ENCODE measurements at places on chromosomes 2 and 18.

DNA sequence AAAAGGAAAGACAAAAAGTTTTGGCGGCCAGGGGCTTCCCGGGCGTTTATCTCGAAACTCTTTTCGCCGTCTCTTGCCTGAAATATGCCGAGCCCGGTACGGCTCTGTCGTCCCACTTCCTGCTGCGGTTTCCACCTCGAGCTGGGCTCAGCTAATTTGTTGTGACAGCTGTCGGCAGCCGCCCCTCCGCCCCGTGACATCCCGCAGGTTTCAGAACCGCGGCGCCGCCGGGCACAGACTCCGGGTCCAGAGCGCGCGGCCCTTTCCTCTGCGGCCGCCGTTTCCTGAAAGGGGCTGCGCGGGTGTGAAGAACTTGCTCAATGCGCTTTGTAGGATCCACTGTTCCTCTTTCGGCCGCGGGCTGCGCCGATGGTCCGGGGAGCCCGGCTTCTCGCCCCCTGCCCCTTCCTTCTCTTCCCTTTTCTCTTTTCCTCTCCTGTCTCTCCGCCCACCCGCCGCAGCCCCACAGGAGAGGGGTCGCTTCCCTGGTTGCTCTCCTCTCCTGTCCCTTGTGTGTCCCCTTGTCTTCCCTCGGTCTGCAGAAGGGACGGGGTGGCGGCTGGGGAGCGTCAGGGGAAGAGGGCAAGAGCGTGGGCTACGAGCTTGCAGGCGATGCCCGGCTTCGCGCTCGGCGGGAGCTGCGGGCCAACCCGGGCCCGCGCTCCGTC lies 648 bp downstream of the ARID5A start:
- DNase-seq = no peak

DNA sequence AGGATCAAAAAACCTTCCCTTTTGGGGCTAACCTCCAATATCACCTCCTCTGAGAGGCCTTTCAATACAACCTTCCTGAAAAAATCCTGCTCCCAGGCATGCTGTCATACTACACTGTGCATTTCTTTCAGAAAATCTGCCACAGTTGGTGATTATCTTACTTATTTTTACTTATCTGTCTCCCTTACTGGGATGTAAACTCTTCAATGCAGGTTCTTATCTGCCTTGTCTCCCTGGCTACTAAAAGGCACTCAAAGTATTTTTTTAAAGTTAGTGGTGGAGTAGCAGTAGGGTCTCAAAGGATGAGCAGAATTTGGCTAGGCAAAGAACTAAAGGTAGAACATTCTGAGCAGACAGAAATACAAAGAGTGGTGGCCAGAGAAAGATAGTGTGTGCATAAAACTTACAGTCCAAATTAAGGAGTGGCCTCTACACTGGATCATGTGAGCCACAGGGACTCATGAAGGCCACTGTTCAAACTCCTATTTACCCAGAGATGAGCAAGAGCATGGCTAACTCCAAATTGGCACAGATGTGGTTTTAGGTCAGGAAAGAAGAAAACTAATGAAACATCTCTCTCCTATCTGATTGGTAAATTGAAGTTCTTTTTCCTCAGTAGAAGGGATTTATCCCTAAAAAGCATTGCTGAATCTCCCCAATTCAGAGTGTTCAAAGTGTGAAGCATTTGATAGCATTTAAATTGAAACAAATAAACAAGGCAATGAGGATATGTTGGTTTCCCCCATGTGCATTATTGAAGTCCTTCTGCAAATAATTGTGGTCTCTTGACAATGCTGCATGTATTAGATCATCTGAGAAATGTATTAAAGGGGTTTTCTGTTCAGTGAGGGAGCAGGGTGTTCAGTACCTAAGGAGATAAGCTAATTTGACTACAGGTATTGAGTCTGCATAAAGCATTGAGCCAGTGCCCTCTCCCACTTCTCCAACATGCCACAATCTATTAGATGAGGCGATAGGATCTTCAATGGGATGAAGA lies 285.5 kb downstream of the MREG start:
- DNase-seq = no peak

- no peak for DNase-seq
These were observed 34.7 kb downstream of the SPOPL start for GRCh38 chr2:138536302-138536701.

DNA sequence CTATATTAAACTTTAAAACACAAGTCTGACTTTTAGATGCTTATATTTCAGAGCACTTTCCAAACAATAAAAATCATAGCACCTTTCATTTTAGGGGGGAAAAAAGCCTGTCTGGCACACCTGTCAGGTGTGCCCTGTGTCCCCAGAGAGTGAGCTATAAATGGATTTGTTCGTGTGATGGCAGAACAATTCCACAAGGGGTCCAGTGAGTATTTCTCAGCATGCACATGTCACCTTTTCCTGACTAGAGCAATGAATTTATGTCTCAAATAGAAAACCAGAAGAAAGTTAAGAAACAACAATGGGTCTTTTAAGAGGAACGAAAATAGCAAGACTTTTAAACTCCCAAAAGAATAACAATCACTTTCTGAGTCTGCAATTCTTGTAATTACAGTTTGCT lies 55.9 kb downstream of the ACVR1C start:
- no peak for DNase-seq

DNA sequence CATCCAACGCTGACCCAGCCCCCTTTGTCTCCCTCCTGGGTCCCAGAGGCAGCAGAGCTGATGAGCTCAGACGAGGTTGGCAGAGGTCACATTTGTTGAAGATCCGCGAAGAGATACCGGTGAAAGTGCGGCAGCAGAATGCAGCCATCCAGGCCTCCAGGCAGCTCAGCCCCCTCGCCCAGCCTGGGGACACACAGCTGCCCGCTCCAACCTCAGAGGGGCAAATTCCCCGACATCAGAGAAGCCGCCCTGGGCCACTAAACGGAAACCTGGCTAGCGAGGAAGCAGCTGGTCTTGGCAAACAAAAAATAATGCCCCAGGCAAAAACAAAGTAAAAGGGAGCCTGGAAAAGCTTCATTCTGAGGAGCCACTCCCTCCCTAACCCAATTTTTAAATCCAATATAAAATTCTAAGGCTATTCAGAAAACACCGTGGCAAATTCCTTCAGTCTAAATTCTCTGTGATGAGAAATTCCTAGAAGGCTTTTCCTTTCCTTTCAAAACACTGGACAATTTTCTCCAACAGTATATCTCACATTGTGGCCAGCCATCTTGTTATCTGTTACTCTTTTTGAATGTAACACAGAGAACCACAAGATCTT lies 262.4 kb downstream of the SS18 start:
- no peak for DNase-seq

- DNase-seq = no peak
These were observed 2.0 kb upstream of the STEAP3 start for GRCh38 chr2:119221609-119222008.

- DNase-seq = no peak
These were observed 64.5 kb downstream of the ATP9B start for GRCh38 chr18:79133724-79134123.

Data from NCI-H2081 treated with DMSO at 0.1 percent for 48 hours (cell line).